ENCODE measurements at places on chromosomes 2 and 18.

- DNase-seq, result no peak
Observed at GRCh38 chr2:174117951-174118930, 130.1 kb downstream of the OLA1 start.

GRCh38 chr18:48161911-48162698 lies 231.6 kb upstream of the SMAD2 start:
- no peak for DNase-seq

DNA sequence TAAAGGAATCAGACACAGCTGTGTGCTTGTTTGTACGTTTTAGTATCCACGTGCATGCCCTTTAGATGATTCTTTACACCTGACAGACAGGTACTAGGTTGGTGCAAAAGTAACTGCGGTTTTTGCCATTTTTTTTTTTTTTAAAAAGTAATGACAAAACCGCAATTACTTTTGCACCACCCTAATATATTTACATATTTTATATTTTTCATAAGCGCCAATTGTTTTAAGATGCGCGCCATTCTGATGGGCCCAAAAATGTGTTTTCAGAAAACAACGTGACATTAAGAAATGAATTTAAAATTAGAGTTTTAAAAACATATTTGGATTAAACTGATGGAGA lies 972 bp upstream of the COBLL1 start:
- no peak for DNase-seq

GRCh38 chr2:62768615-62769014 lies 63.1 kb downstream of the EHBP1 start:
- DNase-seq, result no peak

- no peak for DNase-seq
Observed at GRCh38 chr18:44198612-44199284, 481.9 kb upstream of the SETBP1 start.

DNA sequence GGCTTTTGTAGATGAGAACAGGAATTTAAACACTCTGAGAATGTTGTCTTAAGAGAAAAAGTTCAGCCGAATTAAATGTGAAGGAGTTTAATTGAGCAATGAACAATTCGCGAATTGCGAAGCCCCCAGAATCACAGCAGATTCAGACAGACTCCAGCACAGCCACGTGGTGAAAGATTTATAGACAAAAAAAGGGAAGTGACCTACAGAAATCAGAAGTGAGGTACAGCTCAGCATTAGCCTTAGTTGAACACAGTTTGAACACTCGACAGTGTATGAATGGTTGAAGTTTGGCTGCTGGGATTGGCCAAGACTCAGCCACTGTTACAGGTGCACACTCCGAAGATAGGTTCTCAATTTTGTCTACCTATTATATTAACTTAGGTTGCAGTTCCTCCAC lies 264.0 kb upstream of the CHST9 start:
- no peak for DNase-seq
